ENCODE measurements at places on chromosomes 3 and 15.
A peak's percentile ranks its signal among the peaks of the same experiment; 100 is the strongest.

- no peak for DNase-seq
These were observed 1.2 kb downstream of the PSTPIP1 start for GRCh38 chr15:76996076-76996525.

DNA sequence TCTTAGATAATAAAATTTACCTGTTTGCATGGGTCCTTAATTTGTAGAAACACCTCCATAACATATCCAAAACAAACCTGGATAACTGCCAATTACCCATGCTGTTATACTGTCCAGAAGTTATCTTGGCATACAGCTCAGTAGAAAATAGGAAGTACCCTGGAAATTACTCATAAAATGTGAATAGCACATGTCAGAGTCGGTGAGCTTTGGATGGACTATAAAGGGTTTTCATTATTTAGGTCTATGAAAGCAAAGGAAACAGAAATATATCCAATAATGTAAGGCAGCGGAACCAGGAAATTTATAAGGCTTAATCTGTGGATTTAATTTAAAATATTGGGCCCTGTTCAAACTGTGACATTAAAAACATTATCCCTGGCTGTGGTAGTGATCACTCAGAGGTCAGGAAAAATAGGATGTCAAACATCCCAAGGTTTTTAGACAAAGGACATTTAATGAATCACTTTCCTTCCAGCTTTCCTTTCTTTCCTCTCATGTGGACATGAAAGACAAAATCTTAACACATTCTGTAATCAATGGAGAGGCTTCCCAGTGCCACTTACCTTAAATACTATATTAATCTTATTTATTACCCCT, 459.0 kb upstream of the DPH6 start:
- DNase-seq = no peak

DNA sequence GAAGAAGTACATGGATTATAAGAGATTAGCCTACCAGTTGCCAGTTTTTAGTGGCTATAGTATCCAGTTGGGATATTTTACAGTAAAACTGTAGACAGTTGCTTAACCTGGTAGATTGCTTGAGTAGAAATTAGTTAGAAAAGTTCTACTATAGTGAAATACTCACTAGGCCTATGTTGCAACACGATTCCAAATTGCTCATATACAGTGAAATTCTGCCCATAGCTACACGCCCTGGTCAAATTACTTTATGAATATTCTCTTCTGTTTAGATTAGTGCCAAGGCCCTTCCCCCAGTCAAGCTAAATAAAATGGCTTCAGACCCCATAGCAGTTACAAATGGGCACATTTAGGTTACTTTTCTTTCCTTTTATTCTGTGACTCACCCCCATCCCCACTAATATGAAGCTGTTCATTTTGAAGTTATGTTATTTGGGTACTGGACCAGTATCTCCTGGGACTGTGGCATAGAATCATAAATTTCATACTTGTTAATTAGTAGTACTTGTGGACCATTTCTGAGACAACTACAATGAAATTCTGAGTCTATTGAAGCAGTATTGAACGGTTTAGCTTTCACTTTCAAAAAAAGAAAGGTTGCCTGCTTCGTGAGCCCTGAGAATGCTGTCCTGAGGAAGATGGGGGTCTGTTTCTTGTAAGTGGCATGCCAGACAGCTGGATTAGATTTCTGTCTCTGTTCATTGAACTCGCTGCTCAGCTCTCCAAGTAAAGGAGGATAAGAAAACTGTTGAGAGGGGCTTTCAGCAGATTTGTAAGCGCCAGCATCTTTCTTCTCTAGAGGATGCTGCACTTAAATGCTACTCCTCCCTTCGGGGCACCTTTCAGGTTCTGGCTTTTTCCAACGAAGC, 65.8 kb upstream of the CFAP20DC start:
- DNase-seq = peak; percentile 60

GRCh38 chr15:84982301-84982920, 755 bp downstream of the PDE8A start:
- no peak for DNase-seq

DNA sequence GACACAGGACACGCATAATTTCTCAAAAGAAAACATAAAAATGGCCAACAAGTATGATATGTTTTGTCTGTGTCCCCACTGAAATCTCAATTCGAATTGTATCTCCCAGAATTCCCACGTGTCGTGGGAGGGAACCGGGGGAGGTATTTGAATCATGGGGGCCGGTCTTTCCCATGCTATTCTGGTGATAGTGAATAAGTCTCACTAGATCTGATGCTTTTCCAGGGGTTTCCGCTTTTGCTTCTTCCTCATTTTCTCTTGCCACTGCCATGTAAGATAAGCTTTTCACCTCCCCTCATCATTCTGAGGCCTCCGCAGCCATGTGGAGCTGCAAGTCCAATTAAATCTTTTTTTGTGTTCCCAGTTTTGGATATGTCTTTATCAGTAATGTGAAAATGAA, 12.1 kb upstream of the POU1F1 start:
- no peak for DNase-seq

DNA sequence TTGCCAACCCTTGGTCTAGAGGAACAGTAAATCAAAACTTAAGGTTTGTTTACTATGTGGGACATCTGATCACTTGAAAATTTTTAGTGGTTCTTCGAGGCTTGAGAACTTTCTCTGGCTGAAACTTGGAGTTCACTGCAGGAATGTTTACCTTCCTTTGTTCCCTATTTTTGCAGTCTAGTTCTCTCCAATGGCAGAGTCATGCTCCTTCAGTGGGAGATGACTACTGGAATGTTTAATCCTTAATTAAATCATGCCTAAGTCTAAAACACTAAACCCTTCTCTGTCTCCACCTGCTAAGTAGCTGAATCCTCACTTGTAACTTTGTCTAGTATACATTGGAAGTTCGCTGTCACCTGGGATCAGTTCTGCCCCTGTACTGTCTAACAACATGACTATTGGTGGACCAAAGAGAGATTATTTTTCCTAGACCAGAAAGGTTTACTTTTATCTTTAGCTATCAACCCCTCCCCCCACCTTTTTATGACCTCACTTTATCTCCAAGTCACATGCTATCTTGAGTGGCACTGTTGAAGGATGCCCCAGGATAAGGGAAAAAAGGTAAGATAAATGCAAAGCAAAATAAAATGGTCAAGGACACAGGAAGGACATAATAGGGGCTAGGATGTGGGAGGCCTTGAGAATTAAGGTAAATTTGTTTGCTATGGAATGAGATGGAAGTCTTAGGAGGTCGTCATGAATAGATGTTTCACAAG, 1.2 kb upstream of the ZNF609 start:
- no peak for DNase-seq

DNA sequence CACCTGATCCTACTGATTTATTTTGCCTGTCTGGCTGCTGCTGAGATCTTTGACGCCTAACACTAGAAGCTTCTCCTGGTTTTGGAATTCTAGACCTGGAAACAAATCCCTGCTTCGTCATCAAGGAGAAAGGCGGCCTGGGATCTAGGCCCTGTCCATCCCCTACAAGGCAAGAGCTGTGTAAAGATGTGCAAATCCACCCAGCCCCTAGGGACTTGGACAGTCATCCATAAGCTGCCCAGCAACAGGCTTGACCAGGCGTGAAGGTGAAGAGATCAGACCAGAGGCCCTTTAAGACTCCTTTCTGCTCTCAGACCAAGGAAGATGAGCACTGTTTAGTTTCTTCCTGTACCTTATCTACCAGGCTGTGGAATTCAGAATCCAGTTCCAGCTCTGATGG, 32.2 kb downstream of the SLC41A3 start:
- no peak for DNase-seq

GRCh38 chr3:117367861-117368260, 658.3 kb downstream of the TUSC7 start:
- DNase-seq = peak; percentile 14

DNA sequence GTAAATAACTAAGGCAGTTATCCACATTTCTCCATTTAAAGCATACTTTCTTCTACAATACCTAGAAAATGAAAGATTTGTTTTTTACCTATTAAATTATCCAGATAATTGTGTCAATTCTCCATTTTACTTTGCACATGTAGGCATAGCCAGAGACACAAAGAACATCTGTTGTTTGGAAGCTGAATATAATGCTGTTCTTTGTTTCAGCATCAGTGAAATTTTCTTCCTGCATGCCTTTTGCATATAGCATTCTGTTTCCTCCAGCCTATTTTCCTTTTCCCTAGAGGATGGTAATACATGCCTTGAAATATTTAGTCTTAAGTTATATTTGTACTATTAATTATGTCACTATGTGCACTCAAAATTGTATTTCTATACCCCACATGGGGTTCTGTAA, 233.7 kb downstream of the CNTN6 start:
- DNase-seq = no peak

DNA sequence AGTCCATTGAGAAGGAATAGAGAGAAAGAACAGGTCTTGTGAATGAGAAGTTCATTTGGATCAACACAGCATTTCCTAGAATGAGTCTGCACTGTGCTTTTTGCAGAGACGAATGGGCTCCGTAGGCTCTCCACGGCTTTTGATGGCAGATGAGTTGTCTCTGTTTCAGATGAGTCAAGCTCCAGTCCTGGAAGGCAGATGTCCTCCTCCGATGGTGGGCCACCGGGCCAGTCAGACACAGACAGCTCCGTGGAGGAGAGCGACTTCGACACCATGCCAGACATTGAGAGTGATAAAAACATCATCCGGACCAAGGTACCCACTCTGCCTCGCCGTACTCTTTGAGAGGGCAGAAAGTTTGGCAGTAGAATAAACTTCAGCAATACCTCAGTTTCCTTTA, 70.5 kb downstream of the SIDT1 start:
- no peak for DNase-seq

DNA sequence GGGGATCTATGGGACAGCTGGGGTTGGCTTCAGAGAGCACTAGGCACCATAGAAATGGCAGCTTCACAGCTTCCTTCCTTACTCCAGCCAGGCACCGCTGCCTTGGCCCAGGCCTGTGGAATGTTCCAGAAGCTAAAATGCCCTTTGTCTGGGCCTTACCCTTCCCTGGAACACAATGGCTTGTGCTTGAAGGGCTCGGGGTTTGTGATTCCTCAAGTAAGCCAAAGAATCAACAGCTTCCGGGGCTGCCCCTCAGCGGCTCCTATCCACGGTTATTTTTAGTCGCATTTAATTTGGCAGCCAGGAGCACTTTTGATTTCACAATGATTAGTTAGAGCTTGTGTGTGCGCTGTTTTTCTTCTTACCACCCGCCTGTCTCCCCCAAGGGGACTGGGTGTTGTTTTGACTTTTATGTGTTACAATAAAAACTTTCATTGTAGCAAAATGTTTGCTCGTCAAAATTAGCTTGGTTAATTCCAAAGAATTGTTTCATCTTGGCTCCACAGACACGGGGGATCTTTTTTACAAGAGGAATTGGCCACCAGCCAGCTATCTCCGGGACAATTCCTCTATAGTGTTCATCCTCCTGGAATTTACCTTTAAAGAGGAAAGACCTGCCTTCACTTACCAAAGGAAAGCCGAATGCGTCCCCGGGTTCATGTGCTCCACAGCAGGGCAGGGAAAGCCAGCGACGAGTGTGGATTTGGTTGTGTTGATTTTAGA, 73.8 kb downstream of the TLE3 start:
- DNase-seq = peak; percentile 80

- DNase-seq = no peak
These were observed 14.5 kb downstream of the RNF111 start for GRCh38 chr15:59001946-59002345.

GRCh38 chr3:132220986-132221385, 96.2 kb upstream of the ACP3 start:
- DNase-seq = no peak

DNA sequence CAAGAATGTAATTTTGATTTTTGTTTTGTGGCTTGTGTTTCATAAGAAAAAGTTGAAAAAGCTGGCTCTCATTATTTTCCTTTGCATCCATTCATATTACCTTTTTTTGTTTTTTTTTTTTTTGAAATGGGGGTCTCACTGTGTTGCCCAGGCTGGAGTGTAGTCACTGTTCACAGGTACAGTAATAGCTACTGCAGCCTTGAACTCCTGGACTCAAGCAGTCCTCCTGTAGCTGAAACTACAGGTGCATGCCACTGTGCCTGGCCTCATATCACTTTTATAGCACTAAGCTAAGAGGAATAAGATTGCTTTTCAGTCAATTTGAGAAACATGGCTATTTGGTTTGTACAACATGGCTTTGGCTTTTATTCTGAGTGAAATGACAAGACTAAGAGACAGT, 49.8 kb downstream of the TCF12 start:
- DNase-seq = no peak

- no peak for DNase-seq
These were observed 129.7 kb upstream of the WNT5A start for GRCh38 chr3:55616803-55617202.

GRCh38 chr3:122880624-122881023, 85.8 kb downstream of the SLC49A4 start:
- DNase-seq = no peak

DNA sequence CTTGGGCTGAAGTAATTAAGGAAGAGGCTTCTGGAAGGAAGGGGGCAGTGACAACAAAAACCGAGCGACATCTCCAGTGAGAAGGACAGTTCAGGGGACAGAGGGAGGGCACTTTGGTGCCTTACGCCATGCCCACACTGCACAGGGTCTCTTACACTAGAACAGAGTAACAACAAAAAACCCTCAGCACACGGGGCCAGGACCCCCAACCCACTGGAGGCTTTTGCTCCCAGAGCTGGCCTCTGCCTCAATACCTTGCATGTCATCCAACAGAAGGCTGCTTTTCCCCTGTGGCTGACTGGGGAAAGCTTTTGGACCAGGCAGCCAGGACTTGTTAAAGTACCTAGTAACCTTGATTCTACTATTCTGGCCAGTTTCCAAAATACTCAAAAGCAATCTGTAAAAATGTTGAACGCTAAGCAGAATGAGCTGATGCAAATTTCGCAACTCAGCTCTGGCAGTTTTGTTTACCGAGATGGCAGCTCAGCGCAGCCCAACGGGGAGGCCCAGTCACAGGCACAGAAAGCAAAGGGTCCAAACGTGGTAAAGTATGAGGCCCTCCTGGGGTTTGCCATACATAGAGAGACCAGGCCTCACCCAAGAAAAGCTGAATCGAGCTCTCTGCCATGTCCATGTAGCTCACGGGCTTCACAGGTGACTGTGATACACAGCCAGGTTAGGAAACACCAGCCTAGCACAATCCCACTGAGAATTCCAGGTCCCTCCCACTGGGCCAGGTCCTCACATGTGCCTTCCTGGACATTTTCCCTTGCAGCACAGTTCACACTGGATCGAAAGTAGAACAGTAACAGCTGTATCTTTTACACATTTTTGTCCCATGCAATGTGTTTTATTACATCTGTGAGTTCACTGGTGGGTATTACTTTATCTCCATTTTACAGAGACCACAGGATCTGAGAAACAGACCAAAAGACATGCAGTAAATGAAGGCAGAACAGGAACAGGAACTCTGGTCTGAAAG, 6.0 kb downstream of the CHCHD4 start:
- no peak for DNase-seq

DNA sequence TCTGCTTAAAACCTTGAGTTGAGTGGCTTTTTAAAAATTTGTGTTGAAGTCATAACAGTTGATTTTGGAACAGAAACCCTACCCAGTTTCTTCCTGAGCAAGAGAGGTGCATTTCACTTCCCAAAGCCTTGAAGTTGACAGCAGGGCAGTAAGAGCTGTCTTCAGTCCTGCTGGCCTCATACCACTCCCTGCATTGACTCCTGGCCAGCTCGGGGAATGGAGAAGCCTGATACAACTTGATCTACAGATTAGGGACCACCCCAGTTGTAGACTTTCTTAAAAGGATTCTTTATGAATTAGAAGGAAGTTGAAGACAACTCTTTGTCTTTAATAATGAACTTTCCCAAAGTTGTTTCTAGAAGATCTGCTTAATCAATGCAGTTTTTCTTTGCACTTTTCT, 90.6 kb upstream of the FLNB start:
- peak; percentile 27 for DNase-seq

- DNase-seq = no peak
These were observed 13.1 kb upstream of the LRRC2 start for GRCh38 chr3:46578973-46579755.

- DNase-seq = no peak
These were observed 36.1 kb upstream of the CA12 start for GRCh38 chr15:63417721-63418120.
